ENCODE measurements at places on chromosomes 2 and 18. TPM values are rescaled to one million over a fixed set of nuclear protein-coding genes. Genes with fewer than 3 reads are reported as not detected.
A peak's percentile ranks its signal among the peaks of the same experiment; 100 is the strongest.

DNA sequence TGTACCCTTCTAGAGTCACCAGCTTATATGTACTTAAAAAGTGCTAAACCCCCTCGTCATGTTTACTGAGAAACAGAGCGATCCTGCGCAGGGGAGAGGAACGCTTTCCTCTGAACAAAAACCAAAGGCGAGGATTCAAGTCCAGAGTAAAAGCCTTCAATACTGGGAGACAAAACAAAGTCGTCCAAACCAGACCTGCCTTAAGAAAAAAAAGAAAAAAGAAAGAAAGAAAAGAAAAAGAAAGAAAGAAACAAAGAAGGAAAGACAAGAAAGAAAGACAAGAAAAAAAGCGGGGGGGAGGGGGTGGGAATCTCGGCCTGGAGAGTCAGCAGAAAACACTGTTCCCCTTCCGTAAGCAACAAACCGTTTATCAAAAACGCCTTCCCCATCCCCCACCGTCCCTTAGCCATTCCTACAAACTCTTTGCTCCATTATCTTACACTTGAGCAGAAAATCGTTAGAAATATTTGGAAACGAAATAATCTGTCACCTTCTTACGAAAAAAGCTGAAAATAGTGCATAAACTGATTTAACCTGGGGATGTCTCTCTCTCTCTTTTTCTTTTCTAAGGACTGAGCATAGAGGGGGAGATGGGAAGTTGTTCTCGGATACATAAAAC, 3.3 kb downstream of the PTGR3 start:
- peak overlapping the region; percentile 92 for H3K4me3 ChIP-seq
- peaks cover 6% of the 10 kb centered on the region for H3K36me3 ChIP-seq
- DNase-seq: peak; percentile 63
- H3K27ac ChIP-seq: peak overlapping the region; percentile 96
- peaks cover 2% of the 10 kb centered on the region for H3K27me3 ChIP-seq

GRCh38 chr18:22021701-22022100, 147.7 kb upstream of the GATA6 start:
- H3K4me3 ChIP-seq: no peak overlapping the region
- H3K36me3 ChIP-seq: no peaks in the 10 kb centered on the region
- H3K4me1 ChIP-seq: peaks cover 6% of the 10 kb centered on the region
- DNase-seq: no peak
- H3K27ac ChIP-seq: no peak overlapping the region
- no peaks in the 10 kb centered on the region for H3K27me3 ChIP-seq

- no peak for DNase-seq
- H3K36me3 ChIP-seq: no peaks in the 10 kb centered on the region
- H3K4me3 ChIP-seq: no peak overlapping the region
- no peaks in the 10 kb centered on the region for H3K27me3 ChIP-seq
- peaks cover 11% of the 10 kb centered on the region for H3K4me1 ChIP-seq
- H3K27ac ChIP-seq: no peak overlapping the region
Observed at GRCh38 chr2:111917106-111917505, 18.7 kb downstream of the MERTK start.

Gene SCN3A
- 91.1 TPM for total RNA-seq

Gene OTOS
- total RNA-seq: not detected

Gene CCDC102B
- total RNA-seq: 21.2 TPM

Gene CMPK2
- 15.3 TPM for total RNA-seq
